ENCODE measurements at places on chromosomes 7 and 10.
A peak's percentile ranks its signal among the peaks of the same experiment; 100 is the strongest.

- DNase-seq: no peak
Observed at GRCh38 chr10:126730856-126731609, 60.5 kb upstream of the C10orf90 start.

GRCh38 chr7:7157177-7157886 lies 25.0 kb upstream of the C1GALT1 start:
- no peak for DNase-seq

- DNase-seq: no peak
Observed at GRCh38 chr10:74587109-74587854, 239.1 kb upstream of the KAT6B start.

- no peak for DNase-seq
Observed at GRCh38 chr7:139936760-139937310, 107.8 kb downstream of the TBXAS1 start.

DNA sequence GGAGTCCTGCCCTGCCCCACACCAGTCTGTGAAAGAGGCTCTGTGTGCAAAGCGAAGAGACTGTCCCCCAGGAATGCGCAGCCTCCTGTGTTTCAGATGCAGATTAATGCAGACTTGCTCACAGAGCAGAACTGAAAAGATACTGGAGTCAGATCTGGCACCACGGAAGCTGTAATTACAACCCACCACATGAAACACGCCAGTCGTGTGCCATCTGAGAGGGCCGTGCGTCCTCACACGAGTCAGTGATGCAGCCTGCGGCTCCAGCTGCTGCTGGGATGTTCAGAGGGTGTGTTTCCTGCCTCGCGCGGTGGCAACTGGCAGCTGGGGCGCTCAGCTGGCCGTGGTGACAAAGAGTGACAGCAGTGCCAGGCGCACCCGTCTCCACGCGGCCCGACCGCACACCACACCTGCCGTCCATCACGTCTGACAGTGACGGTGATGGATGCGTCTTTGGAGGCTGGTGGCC lies 50.0 kb downstream of the NKX6-2 start:
- no peak for DNase-seq

DNA sequence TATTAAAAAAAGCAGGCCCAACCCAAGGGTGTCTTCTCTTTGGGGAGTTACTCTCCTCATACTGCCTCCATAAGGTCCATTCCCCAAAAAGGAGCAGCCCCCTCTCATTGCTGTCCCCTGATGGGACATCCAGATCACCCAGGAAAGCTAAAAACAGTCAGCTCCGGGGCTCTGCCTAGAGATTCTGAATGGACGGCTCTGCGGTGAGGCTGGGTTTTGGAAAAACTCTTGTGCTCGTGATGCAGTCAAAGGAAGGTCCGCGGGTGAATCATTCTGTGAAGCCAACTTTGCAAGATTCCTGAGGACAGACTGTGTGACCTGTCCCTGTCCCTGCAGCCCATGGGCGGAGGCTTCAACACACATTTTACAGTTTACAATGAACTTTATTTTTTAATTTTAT lies 351.5 kb downstream of the TYW1 start:
- no peak for DNase-seq

DNA sequence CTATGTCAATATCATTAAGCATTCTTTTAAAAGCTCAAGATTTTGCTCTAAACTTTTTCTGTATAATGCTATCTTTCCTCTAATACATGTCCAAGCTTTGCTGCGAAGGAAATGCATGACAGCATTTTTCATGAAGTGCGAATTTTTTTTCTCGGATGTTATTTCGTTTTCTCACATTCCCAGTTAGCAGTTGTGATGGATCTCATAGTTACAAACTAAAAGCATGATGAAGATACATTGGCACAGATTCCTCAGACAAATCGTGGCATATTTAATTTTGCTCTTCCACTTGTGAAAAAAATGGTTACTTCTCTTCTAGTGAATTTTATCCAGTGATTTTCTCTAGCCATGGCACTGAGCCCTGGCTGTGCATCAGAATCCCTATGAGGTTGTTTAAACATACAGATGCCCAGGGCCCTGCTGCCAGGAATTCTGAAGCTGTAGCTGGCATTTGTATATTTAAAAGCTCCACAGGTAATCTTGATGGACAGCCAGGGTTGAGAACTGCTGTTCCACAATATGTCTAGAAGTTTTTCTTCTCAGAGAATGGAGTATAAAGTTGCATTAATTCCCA lies 299.8 kb upstream of the NEBL start:
- DNase-seq: no peak

DNA sequence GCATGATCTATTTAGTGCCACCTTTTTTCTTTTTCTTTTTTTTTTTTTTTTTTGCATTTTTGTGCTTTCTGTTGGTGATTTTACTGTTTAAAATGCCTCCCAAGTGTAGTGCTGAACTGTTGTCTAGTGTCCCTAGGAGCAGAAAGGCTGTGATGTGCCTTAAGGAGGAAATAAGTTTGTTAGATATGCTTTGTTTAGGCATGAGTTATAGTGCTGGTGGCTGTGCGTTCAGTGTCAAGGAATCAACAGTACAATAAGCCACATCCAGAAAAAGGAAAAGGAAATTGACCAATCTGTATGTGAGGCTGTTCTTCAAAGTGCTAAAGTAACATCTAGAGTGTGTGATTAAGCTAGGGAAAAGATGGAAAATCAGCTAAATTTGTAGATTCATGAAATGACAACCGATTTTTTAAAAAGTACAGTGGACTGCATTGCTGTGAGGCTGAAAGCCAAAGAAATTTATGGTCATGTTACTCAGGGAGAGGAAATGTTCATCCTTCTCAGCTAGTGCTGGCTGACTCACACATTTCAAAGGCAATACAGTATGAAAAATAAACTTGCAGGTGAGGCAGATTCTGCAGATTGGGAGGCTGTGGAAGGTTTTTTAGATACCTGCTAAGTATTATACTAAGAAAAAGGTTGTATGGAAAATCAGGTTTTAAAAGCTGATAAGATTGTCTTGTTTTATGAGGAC lies 122.7 kb upstream of the ADCY1 start:
- no peak for DNase-seq

DNA sequence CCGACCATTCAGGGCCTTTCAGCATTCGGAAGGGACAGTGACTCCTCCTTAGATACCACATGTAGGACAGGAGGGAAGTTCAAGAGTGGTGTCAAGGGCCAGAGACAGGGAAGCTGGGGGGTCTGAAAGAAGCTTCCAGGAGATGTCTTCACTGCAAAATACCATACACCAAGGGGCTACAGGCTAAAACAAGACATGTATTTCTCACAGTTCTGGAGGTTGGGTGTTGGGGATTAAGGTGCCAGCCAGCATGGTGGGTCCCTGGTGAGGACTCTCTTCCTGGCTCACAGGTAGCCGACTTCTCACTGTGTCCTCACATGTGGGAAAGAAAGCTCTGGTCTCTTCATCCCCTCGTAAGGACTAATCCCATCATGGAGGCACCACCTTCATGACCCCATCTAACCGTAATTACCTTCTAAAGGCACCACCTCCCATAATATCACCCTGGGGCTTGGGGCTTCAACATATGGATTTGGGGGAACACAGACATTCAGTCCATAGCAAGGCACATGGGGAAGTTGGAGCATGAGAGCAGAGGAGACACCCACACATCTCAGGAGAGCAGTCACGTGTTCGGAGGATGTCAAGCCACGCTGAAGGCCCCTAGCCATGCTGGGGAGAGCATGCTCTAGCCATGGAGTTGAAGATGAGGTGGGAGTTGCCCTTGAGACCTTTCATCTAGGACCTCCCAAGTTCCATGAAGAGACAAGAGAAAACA lies 73.9 kb upstream of the GDF10 start:
- DNase-seq: no peak

DNA sequence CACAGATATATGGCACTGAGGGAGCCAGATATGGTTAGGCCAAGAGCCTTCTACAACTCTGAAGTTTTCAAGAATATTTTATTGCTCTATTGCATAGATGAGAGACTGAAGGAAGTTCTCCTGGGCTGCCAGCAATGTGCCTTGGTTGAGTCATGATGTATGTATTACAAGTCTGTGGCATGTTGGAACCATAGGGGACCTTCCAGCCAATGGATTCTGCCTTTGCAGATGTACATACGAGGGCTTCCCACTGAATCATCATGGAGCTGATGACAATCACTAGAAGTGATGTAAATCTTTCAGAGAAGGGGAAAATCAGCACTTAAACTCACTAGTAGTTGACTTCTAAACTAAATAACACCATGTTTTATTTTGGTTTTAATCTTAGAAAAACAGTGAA lies 419.5 kb downstream of the PHTF2 start:
- DNase-seq: no peak

DNA sequence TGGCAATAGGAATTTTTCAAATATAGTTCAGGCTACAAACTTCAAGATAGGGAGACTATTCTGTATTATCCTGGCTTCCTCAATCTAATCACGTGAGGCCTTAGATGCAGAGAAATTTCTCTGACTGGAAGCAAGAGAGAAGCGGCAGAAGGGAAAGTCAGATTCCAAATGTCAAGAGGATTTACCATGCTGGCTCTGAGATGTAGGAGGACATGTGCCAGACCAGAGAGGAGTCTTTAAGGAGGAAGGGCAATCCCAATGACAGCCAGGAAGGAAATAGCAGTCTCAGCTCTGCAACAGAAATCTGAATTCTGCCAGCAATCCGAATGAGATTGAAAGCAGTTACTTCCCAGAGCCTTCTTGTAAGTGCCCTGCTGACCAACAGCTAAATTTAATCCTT lies 57.4 kb downstream of the NUTM2E start:
- DNase-seq: no peak

DNA sequence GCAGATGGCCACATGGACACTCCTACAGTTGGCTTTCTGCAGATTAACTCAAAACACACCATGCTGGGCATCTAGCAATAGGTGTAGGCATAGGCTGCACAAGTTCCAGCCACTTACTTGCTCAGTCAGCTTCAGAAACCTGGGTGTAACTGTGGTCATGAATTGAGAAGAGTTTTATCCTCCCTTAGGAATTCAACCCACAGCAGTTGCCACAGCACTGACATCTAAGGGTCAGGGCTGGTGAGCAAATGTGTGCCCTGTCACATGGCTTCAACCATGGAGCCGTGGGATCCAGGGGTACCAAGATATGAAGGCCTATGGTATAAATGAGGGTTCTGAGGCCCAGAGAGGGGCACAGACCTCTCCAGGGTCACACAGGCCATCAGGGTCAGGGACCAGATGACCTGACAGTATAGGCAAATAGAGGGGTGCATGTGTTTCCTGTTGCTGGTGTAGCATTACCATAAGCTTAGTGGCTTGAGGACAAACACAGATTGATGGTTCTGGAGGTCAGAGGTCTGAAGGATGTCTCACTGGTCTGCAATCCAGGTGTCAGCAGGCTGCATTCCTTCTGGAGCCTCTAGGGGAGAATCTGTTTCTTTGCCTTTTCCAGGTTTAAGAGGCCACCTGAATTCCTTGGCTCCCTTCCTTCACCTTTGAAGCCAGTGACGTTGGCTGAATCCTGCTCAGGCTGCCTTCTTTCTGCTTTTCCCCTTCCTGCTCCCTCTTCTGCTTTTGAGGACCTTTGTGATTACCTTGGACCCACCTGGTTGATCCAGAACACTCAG lies 24.1 kb downstream of the MINDY4 start:
- DNase-seq: no peak

DNA sequence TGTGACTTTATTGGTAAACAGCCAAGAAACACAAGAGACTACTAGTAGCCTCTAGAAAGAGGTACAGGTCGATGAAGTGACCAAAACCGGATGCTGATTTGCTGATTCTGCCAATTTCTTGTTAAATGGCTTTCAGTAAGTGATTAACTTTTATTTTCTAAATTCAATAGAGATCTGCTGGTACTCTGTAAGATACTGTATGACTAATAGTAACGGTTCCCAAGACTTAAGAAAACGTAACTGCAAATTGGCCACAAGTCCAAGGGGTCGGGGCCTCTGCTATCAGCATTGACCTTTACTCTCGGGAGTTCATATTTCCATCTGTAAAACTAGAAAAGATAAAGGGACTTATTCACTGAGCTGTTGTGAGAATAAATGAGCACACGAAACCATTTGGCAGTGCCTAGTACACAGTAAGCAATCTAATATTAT lies 1.4 kb downstream of the FAM3C start:
- DNase-seq: no peak

- no peak for DNase-seq
Observed at GRCh38 chr7:132755538-132756483, 179.5 kb upstream of the PLXNA4 start.

DNA sequence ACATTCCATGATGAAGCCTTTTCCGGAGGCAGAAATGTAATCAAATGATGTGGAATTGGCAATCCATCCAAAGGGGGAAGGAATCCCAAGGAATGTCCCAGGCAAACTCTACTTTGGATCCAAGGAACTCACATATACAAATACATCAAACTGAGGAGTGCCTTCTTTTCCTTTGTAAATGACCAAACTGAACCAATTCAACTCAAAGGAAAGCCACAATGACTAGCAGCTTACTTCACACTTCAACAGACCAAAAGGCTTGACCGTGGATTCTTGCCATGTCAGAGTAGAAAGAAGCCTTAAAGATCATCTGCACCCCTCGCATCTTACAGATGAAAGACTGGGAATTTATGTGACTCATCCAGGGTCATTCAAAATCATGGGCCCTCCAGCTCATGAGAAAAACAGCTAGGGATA lies 79.7 kb upstream of the MACROH2A2 start:
- DNase-seq: no peak

- DNase-seq: peak; percentile 62
Observed at GRCh38 chr10:3853547-3854303, 68.7 kb upstream of the KLF6 start.

DNA sequence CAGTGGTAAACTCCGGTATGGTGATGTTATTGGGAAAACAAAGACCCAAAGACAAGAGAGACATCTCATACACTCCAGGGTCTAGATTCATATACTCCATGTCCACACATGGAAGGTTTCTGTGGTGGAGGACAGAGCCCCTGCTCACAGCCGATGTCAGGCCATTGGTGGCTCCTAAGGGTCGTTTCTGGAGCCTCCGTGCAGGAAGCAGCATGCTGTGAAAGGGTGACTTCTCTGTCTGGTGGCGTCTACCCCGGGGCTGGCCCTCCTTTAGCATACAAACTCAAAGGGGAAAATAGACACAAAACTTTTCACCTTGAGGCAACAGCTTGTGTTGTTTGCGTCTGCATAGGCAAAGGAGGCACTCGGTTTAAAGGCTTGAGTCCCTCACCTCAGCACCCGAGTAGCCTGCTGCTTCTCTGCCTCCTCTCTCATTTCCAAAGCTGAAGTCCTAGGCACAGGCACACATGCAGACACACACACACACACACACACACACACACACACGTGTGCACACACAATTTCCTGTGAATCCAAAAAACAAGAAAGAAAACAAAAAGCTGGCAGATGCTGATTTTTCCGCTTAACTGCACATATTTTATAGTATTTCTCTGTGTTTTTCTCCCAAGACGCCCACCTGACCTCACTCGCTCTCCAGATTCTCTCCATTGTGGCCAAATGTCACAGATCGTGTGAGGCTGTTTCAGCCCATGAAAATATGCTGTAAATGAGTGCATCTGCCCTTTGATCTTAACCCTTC lies 601.4 kb upstream of the MGMT start:
- peak; percentile 50 for DNase-seq

DNA sequence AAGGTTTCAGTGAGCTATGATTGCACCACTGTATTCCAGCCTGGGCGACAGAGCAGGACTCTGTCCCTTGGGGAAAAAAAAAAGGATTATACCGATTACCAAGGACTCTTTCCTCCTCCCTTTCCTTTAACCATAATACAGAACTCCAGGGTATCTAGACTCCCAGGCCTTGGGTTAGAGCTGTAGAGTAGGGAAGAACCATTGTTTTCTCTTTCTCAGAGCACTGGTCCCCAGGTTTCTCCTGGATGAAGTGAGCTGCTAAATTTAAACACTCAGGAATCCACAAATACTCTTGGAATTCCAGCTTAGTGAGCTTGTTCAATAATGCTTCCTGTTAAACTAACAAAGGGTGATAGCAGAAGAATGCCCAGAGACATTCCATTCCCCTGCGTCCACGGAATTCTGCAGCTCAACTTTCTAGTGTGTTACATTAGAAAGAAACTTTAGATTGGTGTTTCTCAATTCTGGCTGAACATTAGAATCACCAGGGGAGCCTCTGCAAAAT lies 14.6 kb upstream of the RPEL1 start:
- peak; percentile 62 for DNase-seq

Measured in renal pelvis (tissue), 12 donors.